Stimulated activated CD8-positive, alpha-beta memory T cell treated with anti-CD3 and anti-CD28 coated beads, Interleukin-4, amount 100 ng/mL, for 4 hours (primary cell): ENCODE measurements at places on chromosomes 3 and 15.

DNA sequence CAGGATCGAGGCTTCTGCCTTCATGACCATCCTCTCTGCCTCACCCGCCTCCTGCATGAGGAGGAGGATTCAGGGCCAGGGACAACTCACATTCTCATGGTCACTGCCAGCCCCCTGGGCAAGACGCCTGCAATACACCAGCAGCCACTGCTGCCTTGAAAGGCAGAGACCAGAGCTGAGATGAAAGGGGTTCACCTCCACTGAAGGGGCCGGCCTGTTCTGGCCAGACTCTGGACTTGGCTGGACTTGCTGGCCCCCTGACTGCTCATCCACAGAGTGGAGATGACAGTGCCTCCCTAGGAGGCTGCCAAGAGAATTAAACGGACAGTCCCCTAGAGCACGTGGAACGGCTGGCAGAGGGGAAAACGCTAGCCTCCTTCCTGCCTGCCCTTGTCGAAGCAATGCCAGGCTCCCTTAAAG, 35.2 kb downstream of the MGLL start:
- no peak for DNase-seq

GRCh38 chr15:31511707-31512310, 185.2 kb downstream of the KLF13 start:
- DNase-seq = peak; percentile 28

DNA sequence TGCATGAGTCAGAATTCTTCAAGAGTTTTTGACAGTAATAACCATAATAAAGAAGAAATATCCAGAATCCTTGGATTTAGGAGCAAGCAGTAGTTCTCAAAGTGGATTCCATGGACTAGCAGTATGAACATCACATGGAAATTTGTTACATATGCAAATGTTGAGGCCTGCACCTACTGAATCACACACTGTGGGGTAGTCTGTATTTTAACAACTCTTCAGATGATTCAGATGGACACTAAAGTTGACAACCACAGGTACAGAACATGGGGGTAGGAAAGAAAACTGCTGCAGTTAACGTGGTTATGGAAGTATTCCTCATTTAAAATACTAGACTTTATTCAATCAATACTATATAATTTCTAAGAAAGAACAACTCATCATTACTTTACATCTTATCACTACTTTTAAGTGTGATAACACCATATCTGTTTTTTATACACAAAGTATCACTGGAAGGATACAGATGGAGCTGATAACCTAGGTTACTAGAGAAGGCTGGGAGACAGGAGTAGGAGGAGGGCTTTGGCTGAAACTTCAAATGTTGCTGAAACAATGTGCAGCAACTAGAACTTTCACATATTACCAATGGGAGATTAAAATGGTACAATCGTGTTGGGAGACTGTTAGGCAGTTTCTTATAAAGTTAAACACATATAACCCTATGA, 11.7 kb downstream of the NEDD4 start:
- no peak for DNase-seq

DNA sequence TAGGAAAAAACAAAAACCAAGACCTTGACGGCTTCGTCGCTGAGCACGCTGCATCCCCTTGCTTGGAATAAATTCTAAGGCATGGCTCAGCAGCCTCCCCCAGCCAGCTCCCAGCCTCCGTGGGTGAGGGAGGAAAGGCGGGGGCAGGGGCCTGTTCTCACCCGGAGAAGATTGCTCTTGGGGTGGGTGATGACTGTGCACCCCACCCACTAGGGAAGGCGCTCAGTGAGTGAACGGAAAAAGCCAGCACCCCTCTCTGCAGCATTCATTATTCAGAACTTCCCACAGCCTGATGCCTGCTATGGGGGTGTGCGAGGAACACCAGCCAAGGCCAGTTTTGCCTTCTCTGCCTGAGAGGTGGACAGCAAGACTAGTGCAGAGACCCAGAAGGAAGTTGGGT, 19.3 kb upstream of the NTRK3 start:
- DNase-seq = no peak

GRCh38 chr3:123758081-123758564, 126.0 kb downstream of the MYLK start:
- DNase-seq = no peak

DNA sequence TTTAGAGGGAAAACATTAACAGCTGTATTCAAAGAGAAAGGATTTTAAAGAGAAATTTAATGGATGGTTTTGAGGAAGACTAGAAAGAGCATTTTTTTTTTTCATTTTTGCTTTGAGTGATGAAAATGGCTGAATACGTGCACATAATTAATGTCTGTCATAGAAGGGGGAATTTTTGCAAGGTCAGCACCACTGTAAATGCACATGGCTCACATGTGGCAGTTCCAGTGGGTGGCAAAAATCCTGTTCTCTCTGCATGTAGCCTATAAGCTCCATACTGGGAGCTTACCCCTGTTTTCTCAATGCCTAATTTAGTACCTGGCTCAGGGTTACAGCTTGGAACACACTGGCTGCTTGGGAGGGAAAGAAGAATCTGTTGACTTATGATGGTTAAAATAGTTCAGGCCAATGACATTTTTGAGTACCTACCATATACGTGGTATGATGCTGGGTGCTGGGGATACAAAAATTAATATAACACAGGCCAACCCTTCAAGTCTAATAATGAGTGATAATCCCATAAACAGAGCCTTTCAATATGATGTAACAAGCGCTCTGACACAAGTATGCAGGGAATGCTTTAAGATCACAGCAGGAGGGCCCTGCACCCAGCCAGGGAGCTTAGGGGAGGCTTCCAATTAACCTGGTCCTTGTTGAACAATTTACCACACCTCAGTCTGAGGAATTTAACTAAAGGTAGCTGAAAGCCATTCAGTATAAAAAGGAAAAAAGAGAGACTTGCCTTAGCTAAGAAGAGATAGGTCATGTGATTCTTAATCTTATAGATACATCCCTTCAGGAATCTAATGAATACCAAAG, 33.0 kb downstream of the HSPBAP1 start:
- no peak for DNase-seq

GRCh38 chr15:69652293-69652692, 199.7 kb downstream of the RPLP1 start:
- DNase-seq = no peak

- no peak for DNase-seq
Measured at GRCh38 chr3:130787422-130788068, 40.9 kb upstream of the PIK3R4 start.

DNA sequence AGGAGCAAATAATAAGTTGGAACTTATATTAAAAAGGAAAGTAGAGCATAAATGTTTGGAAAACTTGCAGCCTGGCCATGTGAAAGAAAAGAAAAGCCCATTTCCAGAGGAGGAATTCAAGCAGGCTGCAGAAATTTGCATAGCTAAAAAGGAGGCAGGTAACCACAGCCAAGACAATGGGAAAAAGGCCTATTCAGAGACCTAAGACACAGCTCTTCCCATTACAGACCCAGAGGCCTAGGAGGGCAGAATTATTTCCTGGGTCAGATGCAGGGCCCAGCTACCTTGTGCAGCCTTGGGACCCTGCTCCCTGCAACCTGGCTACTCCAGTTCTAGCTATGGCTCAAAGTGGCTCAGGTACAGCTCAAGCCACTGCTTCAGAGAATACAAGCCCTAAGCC, 234.6 kb upstream of the BCHE start:
- DNase-seq = no peak

GRCh38 chr3:141373768-141374526, 5.6 kb downstream of the ZBTB38 start:
- no peak for DNase-seq

GRCh38 chr3:3305084-3305483, 125.6 kb upstream of the CRBN start:
- no peak for DNase-seq

- no peak for DNase-seq
Measured at GRCh38 chr3:180179562-180179961, 142.8 kb upstream of the PEX5L start.

DNA sequence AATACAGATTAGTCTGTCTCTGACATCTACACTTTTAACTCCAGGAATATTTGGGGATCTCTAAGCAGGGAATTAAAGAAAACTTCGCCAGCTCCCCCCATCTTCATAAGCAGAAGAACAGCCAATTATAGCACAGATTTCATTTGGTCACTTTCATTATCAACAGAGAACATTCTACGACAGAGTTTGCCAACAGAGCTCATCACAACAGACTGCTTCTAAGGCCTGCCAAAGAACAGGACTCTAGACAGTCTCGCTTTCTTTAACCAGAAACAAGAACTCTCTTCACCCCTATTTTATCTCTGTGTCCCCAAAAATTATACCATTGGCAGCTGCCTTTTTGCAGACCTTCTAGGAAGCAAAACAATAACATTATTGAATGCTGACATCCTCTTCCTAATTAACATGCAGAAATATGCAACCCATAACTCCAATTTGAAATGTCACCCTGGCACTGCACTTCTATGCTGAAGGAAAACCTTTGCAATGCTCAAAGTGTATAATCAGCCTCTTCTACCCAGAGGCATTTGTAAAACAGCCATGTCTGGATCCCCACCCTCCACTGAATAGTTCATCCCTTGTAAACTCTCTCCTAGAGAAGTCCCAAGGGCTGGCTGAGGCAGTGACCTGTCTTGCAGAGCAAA, 552.8 kb downstream of the MAGI1 start:
- DNase-seq = no peak

GRCh38 chr3:161274691-161275298, 53.7 kb downstream of the NMD3 start:
- DNase-seq = no peak

- no peak for DNase-seq
Measured at GRCh38 chr3:33577588-33577987, 137.4 kb upstream of the UBP1 start.

DNA sequence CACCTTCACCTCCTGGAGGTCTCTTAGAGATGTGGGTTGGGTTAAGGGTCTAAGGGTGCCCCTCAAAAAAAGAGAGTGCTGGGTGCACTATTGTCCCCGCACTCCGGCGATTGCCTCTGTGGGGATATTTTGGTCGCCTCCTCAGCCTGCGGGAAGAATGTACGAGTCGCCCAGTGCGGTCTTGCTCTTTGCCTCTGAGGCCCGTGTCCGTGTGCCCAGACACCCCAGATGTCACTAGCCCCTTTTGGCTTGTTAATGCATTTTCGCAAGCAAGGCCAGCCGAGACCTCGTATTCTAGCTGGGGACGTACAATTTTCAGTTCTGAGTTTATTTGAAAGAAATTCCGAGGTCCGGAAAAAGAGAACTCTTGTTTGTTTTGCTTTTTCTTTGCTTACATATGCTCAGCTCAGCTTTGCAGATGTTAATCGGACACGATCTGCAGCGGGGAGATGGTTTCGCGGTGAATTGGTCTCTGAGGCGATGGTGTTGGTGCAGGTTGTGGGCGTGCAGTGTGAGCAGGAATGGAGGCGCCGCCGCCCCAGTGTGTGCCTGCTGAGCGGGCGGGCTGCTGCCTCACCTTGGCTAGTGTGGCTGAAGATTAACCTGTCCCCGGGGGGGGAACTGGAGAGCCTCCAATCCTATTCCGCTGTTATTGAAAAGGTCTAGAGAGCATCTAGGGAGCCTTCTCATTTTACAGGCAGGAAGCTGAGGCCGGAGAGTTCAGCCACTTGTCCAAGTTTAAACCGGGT, 1.4 kb downstream of the ST6GAL1 start:
- DNase-seq = peak; percentile 34

- DNase-seq = no peak
Measured at GRCh38 chr15:42619656-42620371, 44.4 kb downstream of the STARD9 start.

DNA sequence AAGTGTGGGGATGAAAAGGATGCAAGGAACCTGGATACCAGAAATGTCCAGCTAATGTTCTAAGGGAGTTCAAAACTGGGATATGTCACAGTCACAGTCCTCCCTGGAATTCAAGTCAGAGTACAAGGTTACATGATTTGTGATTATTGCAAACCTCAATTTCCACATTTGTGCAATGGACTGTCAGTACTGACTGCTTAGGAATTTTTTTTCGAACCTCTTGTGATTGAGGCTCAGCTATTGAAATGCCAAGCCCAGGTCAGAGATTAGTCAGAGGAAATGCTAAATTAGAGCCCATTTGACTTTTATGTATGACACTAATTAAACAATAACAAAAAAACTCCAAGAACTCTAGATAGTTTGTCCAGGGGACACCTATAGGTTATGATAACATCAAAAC, 210.2 kb downstream of the THSD4 start:
- no peak for DNase-seq

DNA sequence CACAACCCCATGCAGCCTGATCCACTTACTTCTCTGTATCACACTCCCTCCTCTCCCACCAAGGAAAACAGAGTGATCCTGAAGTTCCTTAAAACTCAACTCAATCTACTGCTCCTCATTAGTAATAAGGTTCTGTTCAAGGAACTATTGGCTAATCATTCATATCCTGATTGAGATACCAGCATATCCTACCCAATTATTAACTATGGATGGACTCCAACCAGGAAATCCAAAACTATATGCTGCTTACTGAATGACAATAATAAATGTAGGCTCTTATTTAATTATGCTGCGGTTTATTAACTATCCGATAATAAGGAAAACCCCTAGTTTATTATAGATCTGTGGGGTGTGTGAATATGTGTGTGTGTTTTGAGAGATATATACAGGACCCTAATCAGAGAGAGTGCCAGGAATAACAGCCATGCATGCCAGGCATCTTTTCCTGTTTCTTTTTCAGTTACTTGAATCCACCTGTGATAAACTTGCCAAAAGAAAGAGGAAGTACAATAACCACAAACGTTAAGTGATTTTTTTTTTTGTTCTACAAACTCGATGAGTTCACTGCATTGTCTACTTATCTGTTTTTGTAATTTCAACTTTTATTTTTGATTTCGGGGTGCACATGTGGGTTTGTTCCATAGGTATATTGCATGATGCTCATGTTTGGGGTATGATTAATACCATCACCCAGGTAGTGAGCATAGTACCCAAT, 1031.7 kb upstream of the CFAP20DC start:
- DNase-seq = no peak

DNA sequence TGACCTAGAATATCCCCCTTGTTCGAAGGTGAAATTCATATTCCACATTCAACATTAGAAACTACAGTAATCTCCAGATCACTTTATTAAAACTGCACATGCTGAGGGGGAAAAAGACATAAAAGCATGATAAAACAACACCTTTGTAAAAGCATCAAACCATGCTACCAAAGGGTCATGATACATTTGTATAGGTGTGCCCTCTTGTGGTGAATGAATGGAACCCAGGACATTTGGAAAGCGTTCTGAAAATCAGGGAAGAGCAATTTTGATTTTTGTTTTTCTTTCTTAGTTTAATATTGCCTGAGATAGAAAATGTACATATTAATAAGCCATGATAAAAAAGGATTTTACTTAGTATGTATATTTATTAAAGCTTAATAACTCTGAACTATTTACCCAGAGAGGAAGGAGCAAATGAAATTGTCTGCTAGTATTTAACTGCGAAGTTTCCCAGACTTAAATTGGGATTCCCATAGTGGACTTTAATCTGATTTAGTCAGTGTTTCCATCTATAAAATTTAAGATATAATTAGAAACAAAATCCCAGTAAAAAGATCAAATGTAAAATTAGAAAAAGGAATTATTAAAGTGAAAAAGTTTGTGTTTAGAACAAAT, 105.8 kb upstream of the ARL6 start:
- DNase-seq = no peak

DNA sequence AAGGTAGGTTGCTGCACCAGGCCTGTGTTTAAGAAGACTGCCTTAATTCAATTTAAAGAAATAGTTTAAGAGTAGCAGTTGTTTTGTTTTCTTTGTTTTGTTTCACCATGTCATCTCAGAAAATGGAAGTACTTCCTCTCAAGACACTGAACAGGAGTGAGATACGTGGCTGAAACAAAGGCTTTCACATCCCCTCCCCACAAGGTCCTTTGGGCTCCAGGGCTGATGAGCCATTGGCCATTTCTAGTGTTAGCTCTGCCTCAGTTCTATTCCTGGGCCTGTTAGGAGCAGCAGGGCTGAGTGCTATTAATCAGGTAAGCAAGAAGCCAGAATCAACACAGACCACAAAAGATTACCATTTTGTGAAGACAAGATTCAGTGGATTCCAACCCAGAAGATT, 132.8 kb downstream of the KCNAB1 start:
- DNase-seq = no peak
